NCI-H2227 treated with DMSO at 0.1 percent for 48 hours (cell line): ENCODE measurements at places on chromosomes 3 and 15.

GRCh38 chr15:46856839-46857502 is 860.3 kb upstream of the SEMA6D start:
- no peak for DNase-seq

DNA sequence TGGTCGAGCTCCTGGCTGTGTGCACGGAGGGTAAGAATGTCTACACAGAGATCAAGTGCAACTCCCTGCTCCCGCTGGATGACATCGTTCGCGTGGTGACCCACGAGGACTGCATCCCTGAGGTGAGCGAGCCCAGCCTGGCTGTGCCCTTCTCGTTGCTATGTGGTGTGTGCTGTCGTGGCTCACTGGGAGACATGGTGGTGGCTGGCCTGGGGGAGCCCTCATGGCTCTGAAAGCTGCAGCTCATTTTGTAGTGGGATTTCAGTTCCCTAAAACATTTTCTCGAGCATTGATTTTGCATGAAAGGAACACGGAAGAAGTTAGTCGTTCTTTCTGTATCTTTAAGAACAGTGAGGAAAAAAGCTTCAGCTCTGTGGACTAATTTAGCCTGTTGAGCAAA is 200.5 kb downstream of the ITPR1 start:
- no peak for DNase-seq

DNA sequence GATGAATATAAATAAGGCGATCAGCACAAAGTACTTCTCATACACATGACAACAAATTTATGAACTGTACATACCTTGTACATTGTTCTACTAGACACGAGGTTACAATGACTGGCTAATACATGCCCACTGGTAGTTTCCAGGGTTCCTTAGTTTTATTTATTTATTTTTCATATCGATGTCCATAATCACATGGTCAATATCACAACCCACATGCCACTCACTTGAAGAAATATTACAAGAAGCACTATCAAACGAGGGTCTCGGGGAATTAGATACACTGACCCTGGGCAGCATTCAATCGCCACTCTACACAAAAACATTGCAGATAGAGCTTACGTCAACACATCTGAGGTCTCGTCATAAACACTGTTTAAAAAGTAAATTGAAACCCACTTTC is 21.2 kb upstream of the WNT5A start:
- no peak for DNase-seq

DNA sequence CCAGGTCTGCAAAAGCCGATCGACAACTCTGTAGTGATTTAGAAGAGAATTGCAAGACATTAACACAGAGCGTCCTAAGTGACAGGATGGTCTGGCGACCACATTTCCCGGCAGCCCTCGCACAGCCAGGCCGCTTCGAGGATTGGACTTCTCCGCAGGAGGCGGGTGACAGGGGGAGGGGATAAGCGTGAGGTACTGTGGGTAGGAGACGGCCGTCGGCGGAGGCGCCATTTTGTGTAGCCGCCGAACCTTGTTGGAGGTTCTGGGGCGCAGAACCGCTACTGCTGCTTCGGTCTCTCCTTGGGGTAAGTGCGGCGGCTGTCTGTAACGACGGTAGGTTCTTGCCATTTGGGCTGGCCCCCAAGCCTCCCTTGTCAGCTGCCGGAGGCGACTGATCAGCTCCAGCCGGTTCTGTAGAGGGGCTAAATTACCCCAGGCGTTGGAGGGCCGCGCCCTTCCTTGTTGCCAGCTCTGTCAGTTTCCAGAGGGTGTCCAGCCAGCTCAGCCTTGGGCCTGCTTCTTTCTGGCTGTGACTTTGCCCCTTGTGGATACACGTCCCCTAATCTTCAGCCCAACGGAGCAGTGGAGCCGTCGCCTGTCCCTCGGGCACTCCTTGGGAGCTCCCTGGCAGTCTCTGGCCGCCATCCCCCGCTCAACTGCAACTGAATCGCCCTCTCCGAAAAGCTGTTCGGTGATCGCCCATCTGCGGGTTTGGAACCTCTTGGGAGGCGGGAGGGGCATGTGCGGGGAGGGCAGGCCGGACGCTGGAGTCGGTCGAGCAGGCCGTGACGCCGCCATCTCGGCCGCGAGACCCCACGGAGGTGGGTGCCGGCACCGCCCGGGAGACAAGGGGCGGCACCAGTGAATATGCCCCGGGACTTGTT is at the start of gene RBM5:
TSS of gene RBM5 (plus strand) at position 195 of the 884 bp plus-strand sequence. CDS start 1,516 bp downstream, outside the sequence.
- peak; percentile 72 for DNase-seq

GRCh38 chr3:186520957-186521842 is 23.0 kb downstream of the CRYGS start:
- no peak for DNase-seq

DNA sequence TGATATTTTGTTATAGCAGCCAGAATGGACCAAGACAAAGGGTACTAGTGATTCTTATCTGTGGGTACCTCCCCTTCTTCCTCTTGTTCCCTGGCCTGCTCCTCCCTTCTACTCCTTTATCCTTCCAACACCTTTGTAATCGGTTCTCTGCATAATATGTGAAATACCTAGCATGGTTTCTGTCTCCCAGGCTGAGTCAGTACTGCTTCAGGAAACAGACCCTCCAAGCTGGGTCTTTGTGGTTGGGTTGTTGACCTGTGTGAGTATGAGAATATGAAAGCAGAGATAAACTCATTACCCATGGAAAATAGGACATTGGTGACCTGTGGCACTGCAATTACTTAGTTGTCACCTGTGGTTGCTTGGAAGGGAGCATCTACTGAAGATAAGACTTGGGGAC is 69.3 kb upstream of the KLF13 start:
- no peak for DNase-seq

DNA sequence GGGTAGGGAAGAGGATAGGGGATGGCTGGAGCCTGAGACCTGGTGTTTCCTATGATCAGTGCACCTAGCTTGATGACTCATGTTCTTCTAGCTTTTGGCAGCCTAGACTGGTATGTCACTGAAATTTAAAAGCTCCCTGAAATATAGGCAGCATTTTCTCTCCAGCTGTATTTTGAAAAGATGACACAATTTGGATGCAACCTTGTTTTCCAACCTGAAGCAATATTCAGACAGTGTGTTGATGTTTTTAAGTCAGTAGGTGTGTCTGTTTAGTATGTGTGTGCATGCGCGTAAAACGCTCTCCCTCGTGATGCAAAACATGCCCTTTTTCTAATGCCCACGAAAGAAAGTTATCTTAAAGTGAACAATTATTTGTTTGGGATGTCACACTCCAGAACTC is 58.5 kb downstream of the RPL22L1 start:
- no peak for DNase-seq

GRCh38 chr3:45549961-45550360 is 44.6 kb upstream of the LIMD1 start:
- DNase-seq, result no peak

GRCh38 chr3:66242788-66243464 is 22.1 kb downstream of the SLC25A26 start:
- DNase-seq, result no peak

DNA sequence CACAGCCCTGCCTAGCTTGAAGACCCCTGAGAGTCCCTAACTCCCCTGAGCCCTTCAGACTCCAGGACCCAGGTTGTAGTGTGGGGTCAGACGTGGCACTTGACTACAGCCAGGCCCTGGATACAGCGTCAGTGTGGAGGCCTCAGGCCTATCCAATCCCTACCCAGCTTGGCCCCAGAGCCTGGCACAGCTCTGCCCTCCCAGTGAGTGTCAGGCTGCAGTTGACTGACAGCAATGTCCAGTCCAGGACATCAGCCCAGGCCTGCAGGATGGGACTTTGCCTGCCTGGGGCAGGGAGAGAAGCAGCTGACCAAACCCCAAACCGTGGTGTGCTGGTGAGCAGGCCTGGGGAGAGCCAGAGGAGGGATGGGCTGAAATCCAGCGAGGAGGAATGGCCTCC is 27.3 kb downstream of the KLF13 start:
- no peak for DNase-seq

DNA sequence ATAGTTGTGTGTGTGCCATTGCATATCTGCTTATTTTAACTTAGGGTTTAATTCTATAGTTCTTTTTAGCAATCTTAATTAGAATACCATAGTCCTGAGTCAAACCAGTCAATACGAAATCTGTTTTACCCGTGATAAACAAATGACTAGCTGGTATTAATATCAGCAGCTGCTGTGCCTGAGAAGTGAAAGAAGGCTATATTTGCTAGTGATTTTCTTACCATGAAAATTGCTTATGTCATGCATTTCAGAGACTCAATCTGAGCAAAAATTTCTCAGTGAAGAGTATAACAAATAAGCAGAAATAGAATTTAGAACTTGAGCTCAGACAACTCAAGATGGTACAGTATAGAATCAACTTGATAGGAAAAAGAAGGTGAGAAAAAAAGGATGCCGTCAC is 820.4 kb downstream of the NAALADL2 start:
- DNase-seq, result no peak

DNA sequence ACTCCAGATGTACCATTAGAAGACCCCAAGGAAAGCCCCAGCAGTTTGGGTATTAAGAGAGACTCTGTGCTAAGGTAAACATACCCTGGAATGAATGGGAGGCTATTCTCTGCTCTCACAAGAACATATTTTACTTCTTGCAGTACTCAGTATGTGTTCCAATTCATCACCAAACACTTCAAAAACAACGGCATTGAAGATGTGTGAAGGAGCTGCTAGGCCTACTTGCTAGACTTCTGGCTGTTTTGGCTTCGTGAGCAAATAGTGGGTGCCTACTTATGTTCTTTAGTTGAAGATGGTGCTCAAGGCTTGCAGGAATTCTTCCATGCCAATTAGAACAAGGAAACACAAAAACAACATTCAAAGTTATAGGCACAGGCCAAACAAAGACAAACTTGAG is 514.5 kb downstream of the ROBO1 start:
- DNase-seq, result no peak

DNA sequence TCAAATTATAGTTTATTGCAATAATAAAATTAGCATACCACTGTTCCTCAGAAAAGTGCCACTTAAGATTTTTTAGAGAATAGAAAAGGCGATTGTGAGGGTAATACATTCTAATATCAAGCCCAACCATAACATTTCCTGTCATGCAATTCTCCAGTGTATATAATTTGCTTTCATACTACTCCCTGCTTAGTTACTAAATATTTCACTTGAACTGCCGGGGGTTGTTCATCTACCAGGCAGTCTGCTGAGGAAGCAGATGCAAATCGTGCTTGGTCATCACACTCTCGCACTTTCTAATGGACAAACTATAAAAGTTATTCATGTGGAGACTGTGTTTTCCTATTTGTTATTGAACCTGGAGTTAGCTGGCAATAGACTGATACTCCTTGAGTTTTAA is 645.6 kb upstream of the CBLB start:
- DNase-seq, result no peak

GRCh38 chr15:99076109-99076508 is 28.8 kb upstream of the SYNM start:
- DNase-seq, result no peak

GRCh38 chr3:127529346-127530188 is 61.0 kb downstream of the TPRA1 start:
- DNase-seq, result no peak

DNA sequence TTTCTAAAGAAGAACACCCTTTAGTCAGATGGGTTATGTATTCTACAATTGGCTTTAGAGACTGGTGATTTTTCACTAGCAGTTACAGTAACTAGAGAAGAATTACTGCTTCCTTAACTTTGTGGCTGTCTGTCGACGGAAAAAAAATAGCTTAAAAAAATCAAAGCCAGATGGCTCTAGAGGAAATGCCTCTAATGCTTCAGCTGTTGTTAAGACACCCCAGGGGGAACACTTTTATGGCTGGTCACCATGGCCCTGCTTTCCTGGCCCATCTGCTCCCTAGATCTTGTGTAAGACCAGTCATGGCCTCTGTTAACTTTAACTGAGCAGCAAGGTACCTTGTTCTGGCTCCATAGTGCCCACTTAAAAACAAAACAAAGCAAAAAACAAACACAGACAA is 198.6 kb upstream of the PLSCR5 start:
- DNase-seq, result no peak

DNA sequence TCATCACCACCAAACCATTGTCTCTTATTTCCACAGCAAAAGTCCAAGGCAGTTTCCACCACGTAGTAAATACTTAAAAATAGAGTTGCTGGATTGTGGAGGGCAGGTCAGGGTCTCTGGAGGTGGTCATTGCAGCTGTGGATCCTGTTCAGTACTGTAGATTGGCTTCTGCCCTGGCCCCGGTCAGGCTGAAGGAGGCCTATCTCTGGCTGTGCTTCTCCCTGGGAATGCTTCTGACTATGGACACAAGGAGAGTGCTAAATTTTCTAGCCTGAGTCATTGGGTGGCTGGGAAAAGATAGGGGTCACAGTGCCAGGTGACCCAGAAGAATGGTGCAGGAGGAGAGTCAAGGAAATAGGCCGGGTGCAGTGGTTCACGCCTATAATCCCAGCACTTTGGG is 26.3 kb upstream of the GMPPB start:
- DNase-seq, result no peak

DNA sequence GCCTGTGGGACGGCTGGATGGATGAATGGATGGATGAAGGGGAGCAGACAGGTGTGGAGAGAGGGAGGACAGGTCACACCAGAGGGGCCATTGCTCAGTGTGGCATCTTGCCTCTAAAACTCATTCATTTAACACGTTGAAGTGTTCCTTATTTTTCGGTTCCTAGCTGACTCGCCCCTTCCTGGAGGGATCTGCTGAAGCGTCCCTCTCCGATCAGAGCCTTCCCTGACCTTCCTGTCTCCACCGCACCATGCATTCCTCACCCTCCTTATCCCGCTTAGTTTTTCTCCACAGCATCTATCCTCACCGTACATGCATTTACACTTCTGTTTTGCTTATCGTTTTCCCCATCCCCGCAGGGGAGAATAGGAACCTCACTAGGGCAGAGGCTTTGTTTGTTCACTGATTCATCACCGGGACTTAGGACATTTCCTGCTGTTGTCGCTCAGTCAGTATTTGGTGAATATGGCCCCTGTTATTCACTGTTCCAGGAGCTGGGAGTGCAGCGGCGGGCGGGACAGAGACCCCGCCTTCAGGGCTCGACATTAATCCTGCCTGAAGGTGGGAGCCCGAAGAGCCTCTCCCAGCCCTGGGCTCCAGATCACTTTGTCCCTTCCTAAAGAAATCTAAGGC is 32.0 kb downstream of the FOXL2 start:
- DNase-seq, result no peak

- no peak for DNase-seq
Observed at GRCh38 chr15:35479423-35479822, 66.5 kb downstream of the DPH6 start.

- no peak for DNase-seq
Observed at GRCh38 chr3:187210545-187211327, 13.4 kb downstream of the RTP1 start.

DNA sequence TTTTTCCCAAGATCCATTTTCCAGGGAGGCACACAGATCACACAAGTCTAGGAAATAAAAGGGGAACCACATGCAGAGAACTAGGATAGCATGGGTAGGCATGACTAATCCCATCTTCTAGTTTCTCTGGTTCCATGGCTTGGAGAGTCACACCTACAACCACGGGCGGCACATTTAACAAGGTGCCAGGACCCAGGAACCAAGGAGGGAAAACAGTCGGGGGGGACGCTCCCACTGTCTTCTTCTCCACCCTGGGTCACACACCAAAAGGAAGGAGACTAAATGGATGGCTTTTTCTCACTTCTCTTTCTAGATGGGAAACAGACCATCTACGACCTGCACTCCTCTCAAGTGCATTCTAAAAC is 4.6 kb upstream of the SMCO1 start:
- DNase-seq, result no peak

GRCh38 chr3:68103811-68104210 is 449.4 kb upstream of the SUCLG2 start:
- no peak for DNase-seq
